ENCODE measurements at places on chromosomes 6 and 20. TPM values are rescaled to one million over a fixed set of nuclear protein-coding genes. Genes with fewer than 3 reads are reported as not detected.

Gene ZBTB46
- 11.3 TPM for polyA plus RNA-seq

Gene PHACTR1
- 3.2 TPM for polyA plus RNA-seq

Gene GPX5
- not detected for polyA plus RNA-seq

Gene RAB5IF
- polyA plus RNA-seq = 44.9 TPM

Gene SIRPG
- 0.35 TPM for polyA plus RNA-seq

Data from adrenal gland (tissue), 19 donors.